ENCODE measurements at places on chromosomes 11 and 22.

GRCh38 chr22:22712666-22713365, 68.4 kb downstream of the GGTLC2 start:
- H3K27me3 ChIP-seq = no peaks in the 10 kb centered on the region
- no peaks in the 10 kb centered on the region for H3K36me3 ChIP-seq
- no peak overlapping the region for H3K27ac ChIP-seq
- no peak for DNase-seq

GRCh38 chr22:38125038-38125610, 14.6 kb upstream of the BAIAP2L2 start:
- no peaks in the 10 kb centered on the region for H3K27me3 ChIP-seq
- DNase-seq = no peak
- no peak overlapping the region for H3K27ac ChIP-seq
- no peak overlapping the region for H3K4me3 ChIP-seq
- H3K36me3 ChIP-seq = peaks cover 18% of the 10 kb centered on the region

- no peaks in the 10 kb centered on the region for H3K4me1 ChIP-seq
- H3K27me3 ChIP-seq = peaks cover 11% of the 10 kb centered on the region
- no peaks in the 10 kb centered on the region for H3K36me3 ChIP-seq
- H3K4me3 ChIP-seq = no peak overlapping the region
Measured at GRCh38 chr11:121741761-121742361, 289.1 kb upstream of the SORL1-AS1 start.

GRCh38 chr22:24201681-24202614, 20.7 kb downstream of the SUSD2 start:
- peak; percentile 52 for DNase-seq
- no peaks in the 10 kb centered on the region for H3K27me3 ChIP-seq
- peak overlapping the region; percentile 40 for H3K4me3 ChIP-seq
- peaks cover 49% of the 10 kb centered on the region for H3K4me1 ChIP-seq
- peaks cover 23% of the 10 kb centered on the region for H3K36me3 ChIP-seq

DNA sequence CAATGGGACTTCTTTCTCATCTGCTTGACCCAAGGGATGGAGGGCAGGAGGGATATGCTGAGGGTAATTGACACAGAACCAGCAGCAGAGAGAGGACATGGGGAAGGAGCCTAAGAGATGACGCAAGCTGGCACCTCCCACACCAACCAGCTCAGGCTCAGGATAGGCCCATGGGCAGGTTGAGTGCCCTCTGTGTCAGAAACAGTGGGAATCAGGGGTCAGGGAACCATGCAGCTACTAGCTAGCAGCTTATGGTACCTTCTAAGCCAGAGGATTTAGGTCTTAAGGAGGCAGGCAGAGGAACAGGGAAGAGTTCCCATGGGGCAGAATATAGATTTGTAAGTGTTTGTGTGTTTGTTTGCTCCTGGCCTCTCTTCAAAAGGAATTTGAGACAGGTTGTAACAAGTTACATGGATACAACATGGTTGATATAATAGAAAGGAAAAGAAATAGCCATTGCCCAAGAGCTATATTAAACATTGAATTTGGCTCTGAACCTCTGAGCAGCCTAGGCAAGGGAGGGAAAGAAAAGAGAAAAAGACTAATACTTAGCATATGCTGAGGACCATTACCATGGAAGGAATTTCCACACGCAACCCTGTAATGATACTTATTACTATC, 39.9 kb upstream of the NAV2 start:
- no peaks in the 10 kb centered on the region for H3K4me1 ChIP-seq
- DNase-seq = no peak
- no peaks in the 10 kb centered on the region for H3K36me3 ChIP-seq
- H3K27me3 ChIP-seq = peaks cover 12% of the 10 kb centered on the region
- no peak overlapping the region for H3K4me3 ChIP-seq

DNA sequence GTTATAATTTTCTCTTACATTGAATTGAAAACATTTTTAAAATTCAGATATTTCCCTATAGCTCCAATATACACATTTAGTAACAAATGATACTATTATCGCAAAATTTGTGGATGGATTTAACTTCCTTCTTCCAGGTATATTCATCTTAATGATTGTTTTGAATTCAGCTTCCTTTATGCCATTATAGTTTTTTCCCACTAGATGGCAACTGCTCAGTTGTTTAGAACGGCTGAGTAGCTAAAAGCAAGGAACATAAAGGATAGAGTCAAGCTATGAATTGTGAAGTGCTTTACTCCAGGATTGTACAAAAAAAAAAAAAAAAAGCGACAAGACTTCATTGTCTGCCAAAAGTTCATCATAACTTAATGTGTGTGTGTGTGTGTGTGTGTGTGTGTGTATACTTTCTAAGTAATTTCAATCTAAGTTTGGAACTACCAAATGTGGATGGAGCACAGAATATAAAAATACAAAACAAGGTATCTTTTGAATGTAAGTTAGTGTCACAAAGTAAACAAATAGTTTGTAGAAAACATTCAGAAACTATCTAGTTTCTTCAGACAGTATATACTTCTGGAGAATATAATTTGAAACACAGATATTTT, 846.4 kb downstream of the DLG2 start:
- no peak overlapping the region for H3K4me3 ChIP-seq
- peaks cover 13% of the 10 kb centered on the region for H3K27me3 ChIP-seq
- no peaks in the 10 kb centered on the region for H3K4me1 ChIP-seq
- no peak overlapping the region for H3K27ac ChIP-seq
- no peak for DNase-seq
- no peaks in the 10 kb centered on the region for H3K36me3 ChIP-seq

GRCh38 chr22:19152942-19153883, 3.1 kb upstream of the GSC2 start:
- no peak overlapping the region for H3K27ac ChIP-seq
- no peak for DNase-seq
- no peak overlapping the region for H3K4me3 ChIP-seq
- no peaks in the 10 kb centered on the region for H3K36me3 ChIP-seq
- no peaks in the 10 kb centered on the region for H3K4me1 ChIP-seq
